ENCODE measurements at places on chromosomes 6 and 20.
A peak's percentile ranks its signal among the peaks of the same experiment; 100 is the strongest.

DNA sequence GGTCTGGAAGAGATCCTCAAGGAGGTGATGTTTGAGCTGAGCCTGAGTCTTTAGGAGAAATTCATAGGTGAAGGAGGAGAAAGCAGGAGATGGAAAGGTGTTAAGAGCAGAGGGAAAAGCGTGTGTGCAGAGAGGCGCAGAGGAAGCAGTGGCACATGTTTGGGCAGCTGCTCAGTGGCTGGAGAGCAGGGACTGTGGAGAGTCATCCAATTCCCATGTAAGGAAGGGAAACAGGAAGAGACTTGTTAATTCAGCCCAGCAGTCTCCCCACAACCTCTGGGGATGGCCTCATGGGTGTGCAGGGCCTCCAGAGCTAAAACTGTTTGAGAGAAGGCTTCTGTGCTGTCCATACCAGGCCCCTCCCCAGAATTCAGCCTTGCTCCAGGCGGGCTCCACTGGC is 16.2 kb downstream of the AAR2 start:
- DNase-seq, result no peak

DNA sequence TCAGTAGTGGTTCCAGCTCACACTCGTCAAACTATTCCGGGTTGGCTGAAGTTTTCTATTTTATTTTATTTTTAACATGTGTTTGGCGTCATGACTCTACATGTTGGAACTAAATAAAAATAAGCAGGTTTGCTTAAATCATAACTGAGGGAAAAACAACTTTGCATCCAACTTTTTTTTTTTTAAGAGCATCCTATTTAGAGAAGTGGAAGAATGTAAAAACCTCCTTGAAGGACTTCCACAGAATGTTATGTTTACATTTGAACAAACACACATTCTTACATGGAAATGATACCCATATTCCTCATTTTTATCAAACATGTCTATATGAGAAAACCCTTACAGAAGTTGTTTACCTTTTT is 659 bp downstream of the PRDM1 start:
- DNase-seq, result no peak

- DNase-seq, result no peak
Observed at GRCh38 chr6:41167173-41167963, 4.5 kb upstream of the TREM2 start.

DNA sequence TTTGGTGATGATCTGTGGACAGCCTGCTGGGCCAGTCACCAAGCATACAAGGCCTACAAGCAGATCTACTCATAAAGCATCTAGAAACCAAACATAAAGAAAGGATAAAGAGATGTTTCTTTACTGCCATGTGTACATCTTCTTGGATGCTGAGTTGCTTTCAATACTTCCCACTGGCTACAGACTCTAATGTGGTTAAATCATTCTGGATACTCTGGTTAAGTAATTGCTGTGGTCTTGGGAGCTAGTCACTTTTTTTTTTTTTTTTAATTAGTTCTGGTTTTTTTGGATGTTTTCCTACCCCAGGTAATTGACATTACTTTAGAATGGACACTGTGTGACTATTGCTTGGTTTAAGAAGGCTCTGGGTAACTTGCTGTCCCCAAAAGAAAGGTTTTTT is 215.4 kb upstream of the RUNX2 start:
- peak; percentile 43 for DNase-seq

DNA sequence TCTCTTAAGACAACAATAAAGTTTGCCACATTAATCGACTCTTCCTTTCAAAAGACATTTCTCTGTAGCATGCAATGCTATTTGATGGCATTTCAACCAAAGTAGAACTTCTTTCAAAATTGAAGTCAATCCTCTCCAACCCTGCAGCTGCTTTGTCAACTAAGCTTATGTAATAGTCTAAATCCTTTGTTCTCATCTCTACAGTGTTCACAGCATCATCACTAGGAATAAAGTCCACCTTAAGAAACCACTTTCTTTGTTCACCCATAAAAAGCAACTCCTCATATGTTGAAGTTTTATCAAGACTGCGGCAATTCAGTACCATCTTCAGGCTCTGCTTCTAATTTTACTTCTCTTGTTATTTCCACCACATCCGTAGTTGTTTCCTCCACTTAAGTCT is 11.5 kb upstream of the BLOC1S5 start:
- DNase-seq, result no peak

GRCh38 chr6:93453956-93454355 is 34.6 kb upstream of the EPHA7 start:
- peak; percentile 12 for DNase-seq
